ENCODE measurements at places on chromosomes 7 and 10.

DNA sequence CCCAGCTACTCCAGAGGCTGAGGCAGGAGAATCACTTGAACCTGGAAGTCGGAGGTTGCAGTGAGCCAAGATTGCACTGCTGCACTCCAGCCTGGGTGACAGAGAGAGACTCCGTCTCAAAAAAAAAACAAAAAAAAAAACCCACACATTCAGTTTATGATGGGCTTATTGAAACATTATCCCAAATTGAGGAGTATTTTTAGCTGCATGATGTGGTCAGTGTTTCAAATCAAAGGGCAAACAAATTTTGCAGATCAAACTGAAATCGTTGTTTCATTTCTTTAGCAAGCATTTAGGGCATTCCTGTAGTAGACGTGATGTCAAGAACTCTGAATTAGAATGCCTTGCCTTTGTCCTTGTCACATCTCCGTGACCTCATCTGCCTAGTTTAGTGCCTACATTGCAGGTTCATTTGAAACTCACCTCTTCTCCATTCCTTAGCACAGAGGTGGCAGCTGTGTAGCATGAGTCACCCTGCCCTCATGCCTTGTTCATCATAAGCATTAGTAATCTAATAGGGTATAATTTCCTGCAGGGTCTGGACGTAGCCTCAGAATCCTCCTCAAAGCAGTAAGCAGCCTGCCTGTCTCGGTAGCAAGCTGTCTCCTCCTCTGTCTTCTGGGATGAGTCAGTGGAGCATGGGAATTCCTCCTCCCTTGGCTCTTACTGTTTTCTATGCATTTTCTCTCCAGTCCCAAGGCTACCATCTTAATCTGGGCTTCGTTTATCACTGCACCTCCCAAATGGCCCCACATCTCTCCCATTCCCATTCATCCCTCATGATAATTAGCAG, 73.8 kb downstream of the CUL1 start:
- peak; percentile 75 for DNase-seq

DNA sequence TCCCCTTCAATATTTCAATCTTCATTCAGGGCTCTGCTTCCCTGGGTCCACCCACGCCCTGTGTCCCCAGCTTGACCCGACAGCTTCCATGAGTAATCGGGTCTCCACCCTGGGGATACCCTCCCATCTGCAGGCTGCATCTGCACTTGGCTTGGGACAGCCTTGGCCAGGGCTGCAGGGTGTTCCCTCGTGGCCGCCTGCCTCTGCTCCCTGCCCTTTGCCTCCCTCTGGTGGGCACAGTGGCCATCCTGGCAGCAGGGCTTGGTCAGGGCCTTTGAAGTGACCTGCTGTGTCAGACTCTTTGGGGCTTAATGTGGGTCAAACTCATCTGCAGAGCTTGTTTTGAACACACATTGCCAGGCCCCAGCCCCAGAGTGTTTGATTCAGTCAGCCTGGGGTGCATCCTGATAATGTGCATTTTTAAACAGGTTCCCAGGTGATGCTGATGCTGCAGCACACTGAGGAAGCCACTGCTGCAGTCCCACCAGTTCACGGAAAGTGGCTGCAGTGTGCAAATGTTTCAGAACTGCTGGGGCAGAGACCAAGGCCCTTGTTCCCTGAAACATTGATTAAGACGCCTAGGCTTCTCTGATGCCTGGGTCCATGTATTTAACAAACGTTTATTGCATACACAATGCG, 80.7 kb upstream of the SEC61G start:
- DNase-seq, result no peak

GRCh38 chr10:132515811-132516726, 21.5 kb upstream of the INPP5A start:
- no peak for DNase-seq

DNA sequence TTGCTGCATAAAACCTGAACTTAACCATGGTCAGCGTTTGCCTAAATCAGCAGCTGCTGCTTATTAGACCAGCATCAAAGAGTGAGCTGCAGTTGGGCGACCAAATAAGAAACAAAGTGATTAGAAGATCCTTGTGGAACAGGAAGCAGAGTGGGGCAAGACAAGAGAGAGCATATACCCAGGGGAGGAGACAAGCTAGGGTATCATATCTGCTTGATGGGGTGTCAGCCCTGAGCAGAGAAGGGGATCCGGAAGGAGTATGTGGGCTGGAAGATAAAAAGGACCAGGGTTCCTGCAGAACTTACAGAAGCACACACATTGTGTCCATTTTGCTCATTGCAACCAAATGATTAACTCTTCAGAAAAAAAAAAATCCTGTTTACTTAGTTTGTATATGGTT, 213.6 kb downstream of the CELF2 start:
- no peak for DNase-seq

GRCh38 chr7:153188630-153189029, 429.1 kb downstream of the ACTR3B start:
- no peak for DNase-seq

DNA sequence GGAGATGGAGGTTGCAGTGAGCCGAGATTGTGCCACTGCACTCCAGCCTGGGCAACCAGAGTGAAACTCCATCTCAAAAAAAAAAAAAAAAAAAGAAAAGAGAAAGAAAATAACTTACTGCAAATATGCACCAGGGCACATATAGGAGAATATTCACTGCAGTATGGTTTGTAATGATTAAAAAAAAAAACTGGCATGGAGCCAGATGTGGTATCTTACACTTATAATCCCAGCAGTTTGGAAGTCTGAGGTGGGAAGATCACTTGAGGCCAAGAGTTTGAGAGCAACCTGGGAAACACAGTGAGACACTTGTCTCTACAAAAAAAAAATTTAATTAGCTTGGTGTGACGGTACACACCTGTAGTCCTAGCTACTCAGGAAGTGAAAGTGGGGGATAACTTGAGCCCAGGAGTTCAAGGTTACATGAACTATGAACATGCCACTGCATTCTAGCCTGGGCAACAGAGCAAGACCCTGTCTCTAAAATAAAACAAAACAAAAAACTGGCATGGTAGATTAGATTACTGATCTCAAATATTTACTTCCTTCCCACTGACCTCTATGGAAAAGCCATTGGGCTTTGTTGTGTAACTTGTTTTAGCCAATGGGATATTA, 85.6 kb downstream of the MICU1 start:
- no peak for DNase-seq

DNA sequence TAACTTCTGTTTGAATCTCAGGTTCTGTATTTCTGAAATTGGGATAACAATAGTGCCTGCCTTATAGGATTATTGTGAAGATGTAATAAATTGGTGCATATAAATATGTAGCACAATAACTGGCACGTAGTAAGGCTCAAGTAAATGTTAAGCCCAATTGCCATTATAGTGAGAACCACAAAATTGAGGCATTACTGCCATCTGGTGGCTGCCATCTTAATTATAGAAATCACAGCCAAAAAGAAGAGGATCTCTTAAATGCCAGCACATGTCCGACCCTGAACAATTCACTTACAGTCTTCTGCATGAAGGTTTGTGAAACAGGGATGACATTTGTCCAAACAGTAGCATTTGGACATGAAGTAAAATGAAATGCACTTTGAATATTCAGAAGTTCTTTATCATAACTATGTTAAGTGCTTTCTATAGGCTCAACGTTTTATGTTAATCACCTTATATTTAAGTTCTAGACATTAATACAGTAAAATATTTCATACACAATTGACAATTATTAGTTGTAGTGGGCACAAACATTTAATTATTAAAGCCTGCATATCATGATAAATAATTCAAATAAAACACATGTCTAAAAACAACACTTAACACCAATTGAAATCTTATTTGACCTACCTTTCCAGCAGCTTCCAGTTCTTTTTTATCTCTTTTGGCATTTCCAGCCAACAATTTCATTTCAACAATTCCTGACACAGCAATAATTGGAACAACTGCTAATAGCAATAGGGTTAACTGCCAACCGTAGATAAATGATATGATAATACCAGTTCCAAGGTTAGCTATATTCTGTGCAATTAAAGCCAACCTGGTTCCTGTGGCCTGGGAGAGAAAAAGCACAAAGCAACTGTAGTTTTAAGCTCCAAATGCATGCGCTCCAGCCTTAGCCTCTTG, 58.5 kb downstream of the ABCB4 start:
- DNase-seq, result peak; percentile 80

DNA sequence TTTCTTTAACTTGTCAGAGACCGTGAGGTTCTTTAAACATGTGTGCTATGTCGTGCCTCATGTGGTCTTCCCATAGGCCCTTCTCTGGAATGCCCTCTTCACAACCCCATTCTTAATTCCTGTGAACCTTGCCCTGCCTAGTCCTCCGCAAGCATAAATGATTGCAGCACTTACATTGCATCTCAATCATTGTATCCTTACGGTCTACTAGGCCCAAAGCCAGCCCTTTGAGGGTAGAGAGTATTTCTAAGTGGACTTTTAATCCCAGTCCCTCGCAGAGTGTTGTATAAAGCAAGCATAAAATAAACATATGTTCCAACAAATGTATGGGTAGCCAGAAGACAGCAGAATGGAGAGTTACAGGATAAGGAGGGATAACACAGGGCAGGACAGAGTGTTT, 92.1 kb upstream of the FAM133B start:
- DNase-seq, result no peak

DNA sequence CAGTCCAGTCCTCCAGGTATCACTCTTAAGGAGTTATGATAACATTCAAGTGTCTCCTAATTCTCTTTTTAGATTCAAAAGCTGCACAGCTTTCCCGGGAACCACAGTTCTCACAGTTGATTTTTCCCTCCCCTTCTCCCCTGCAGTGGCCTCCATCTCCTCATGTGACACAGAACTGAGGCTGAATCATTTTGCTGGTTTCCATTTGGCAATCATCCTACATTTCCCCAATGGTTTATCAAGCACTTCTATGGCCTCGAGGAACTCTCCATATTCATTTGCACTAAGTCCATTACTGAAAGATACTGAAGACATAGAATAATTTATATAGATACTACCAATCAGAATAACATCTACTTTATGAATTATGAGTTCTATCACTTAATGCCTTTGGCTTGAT, 484.9 kb downstream of the GPAM start:
- DNase-seq, result no peak

DNA sequence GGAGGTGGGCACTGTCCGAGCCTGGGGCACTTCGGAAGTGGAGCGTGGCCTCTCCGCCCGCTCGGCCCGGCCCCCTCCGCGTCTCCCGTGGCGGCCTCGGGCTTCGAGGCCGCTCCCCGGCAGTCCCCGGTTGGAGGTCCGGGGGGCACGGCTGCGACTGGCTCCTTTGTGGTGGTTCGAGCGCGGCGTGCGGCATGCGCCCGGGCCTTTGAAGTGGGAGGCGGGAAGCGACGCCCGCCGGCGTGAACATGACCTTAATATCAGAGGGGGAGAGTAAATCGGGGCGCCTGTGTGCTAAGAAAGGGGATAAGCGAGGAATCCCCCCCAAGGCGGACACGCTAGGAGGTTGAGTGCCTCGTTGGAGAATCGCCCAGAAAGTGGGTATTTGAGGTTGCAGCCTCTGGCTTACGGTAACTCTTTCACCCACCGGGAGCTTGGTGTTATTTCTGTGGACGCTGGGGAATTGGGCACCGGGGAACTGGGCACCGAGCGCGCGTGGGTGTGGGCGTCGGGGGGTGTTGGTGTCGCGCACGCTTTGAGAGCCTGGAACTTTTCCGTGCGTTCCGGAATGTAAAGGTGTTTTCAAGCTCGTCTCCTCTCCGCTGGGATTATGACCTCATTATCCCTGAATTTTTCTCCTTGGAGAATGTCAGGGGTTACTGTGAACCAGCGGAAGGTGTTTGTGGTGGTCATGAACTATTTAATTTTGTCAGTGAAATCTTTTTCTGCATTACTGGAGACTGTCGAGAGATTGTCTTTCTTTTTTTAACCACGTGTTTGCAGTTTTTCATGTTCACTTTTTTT, 660 bp downstream of the SUV39H2 start:
- peak; percentile 76 for DNase-seq

GRCh38 chr10:88111294-88111693, 247.9 kb downstream of the PTEN start:
- no peak for DNase-seq

- DNase-seq, result no peak
These were observed 18.8 kb upstream of the TNPO3 start for GRCh38 chr7:129073738-129074137.

DNA sequence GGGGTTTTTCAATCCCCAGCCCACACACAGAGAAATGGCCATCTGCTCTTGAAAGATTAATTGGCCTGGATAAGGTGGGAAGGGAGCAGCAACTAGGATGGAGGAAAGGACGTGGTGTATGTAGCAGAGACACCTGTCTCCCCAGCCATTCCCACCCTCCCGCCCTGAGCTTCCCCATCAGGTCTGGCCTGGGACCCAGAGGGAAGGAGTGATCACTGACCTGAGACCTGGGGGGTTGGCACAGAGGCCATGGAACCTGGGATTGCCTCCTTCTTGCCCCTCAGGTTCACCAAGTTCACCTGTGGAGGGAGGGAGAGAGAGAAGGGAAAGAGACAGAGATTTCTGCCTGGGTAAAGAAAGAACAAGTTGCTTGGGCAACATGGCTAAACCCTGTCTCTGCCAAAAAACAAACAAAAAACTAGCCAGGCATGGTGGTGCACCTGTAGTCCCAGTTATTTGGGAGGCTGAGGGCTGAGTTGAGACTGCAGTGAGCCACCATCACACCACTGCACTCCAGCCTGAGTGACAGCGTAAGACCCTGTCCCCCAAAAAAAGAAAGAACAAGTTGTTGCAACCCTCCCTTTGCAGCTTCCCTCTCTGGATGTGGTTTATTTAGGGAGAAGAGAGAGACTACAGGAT, 11.3 kb upstream of the TRPV6 start:
- DNase-seq, result no peak

- peak; percentile 8 for DNase-seq
These were observed 6.9 kb upstream of the PRKAG2 start for GRCh38 chr7:151883857-151884256.

GRCh38 chr7:135322571-135323340, 89.1 kb downstream of the STRA8 start:
- peak; percentile 5 for DNase-seq

GRCh38 chr10:21517134-21518031, 8.1 kb downstream of the SKIDA1 start:
- DNase-seq, result peak; percentile 74

DNA sequence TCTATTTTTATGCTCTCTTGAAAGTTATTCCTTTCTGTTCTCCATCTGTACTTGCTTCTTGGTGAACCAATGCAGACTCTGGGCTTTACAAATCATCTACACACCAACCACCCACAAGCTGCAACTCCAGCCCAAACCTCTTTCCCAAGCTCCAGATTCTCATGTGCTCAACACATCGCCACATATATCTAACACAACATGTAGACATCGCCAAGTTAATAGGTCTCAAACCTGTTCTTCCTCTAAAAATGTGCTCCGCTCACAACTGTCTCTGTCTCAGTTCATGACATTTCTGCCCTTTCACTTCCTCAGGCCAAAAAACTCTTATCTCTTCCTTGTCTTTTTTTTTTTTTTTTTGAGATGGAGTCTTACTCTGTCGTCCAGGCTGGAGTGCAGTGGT, 95.7 kb upstream of the EEPD1 start:
- no peak for DNase-seq

GRCh38 chr7:2247141-2247995, 5.3 kb downstream of the NUDT1 start:
- no peak for DNase-seq

- DNase-seq, result no peak
These were observed 8.0 kb downstream of the COA1 start for GRCh38 chr7:43721193-43721806.

Measured in activated effector memory CD4-positive, alpha-beta T cell treated with anti-CD3 and anti-CD28 coated beads, Interleukin-2, amount 50 U/mL, for 16 hours (primary cell).